ENCODE measurements at places on chromosomes 5 and 9. TPM values are rescaled to one million over a fixed set of nuclear protein-coding genes. Genes with fewer than 3 reads are reported as not detected.

GRCh38 chr5:88885002-88885401 is 2.0 kb upstream of the MEF2C start:
- peaks cover 26% of the 10 kb centered on the region for H3K4me1 ChIP-seq
- no peak overlapping the region for H3K4me3 ChIP-seq
- H3K27ac ChIP-seq, result no peak overlapping the region
- peaks cover 82% of the 10 kb centered on the region for H3K27me3 ChIP-seq

DNA sequence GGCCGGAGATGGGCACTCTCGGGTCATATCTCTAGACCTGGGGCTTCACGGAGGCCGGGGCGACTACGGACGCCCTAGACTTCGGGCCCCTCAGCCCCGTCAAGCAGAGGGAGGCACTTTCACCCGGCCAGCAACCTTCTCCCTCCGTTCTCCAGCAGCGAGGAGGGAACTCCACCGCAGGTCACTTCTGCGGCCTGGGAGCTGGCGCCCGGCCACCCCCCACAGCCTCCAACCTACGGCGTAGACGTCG is 201 bp downstream of the DOLK start:
- peaks cover 49% of the 10 kb centered on the region for H3K36me3 ChIP-seq
- no peaks in the 10 kb centered on the region for H3K27me3 ChIP-seq
- H3K4me1 ChIP-seq, result peaks cover 18% of the 10 kb centered on the region
- DNase-seq, result no peak
- H3K27ac ChIP-seq, result peak overlapping the region; percentile 98

GRCh38 chr5:25423271-25423670 is 778.5 kb upstream of the CDH10 start:
- no peaks in the 10 kb centered on the region for H3K4me1 ChIP-seq
- no peak overlapping the region for H3K4me3 ChIP-seq
- no peaks in the 10 kb centered on the region for H3K36me3 ChIP-seq
- H3K27me3 ChIP-seq, result no peaks in the 10 kb centered on the region

The OTULIN gene
- 62.1 TPM for total RNA-seq

The RANBP3L gene
- not detected for total RNA-seq

The EPB41L4A gene
- 0.34 TPM for total RNA-seq

The GGTA1 gene
- total RNA-seq, result not detected
